ENCODE measurements at places on chromosomes 2 and 18.

DNA sequence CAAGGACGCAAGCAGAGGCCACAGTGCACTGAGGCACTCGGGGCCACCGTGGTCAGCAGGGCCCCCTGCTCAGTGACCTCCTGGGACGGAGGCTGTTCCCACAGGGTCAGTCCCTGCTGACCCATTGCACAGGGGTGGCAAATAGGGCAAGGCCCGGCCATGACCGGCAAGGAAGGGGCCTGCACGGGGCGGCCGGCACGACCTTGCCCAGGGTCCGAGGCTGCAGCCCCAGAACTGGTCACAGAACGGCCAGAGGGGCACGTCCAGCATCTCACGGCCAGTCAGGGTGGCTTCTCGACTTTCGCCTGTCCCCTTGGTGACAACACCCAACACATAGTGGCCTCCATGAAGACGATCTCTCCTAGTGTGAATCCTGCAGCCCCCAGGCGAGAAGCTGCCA is 27.6 kb upstream of the OTOS start:
- no peak for DNase-seq

GRCh38 chr2:158194229-158194628 is 92.6 kb downstream of the UPP2 start:
- DNase-seq, result no peak

DNA sequence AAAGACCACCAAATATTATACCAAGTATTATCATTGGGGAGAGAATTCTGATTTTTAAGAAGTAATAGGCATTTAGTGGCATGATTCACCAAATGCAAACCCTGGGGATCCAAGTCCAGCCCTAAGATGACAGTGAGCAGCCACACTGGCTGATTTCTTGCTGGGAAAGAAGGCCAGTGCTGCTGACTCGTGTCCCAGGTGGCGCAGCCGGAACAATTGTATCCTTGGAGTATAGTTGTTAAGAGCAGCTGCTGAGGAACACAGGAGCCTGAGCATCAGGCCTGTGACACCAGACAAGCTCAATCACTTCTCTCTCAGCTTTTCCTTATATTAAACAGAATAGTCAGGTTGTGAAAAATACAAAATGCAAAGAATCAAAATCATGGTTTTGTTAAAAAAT is 48.4 kb downstream of the LRP1B start:
- DNase-seq, result no peak

GRCh38 chr2:123073371-123073770 is 951.7 kb upstream of the CNTNAP5 start:
- DNase-seq, result no peak

DNA sequence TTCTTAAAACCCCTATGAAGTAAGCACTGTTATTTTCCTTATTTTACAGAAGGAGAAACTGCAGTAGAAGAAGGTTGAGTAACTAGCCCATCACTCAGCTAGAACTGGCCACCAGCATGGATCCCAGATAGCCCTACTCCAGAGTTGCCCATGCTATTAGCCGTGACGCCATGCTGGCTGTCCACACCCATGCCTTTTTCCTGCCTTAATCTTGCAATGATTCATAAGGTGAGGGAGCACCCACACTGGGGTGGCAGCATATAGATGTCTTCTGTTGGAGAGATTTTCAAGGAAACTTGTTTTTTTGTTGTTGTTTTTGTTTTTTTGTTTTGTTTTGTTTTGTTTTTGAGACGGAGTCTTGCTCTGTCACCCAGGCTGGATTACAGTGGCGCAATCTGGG is 204.1 kb upstream of the HAAO start:
- no peak for DNase-seq

- no peak for DNase-seq
These were observed 26.8 kb upstream of the GPR17 start for GRCh38 chr2:127619203-127619590.

GRCh38 chr2:205878999-205879762 is 196.9 kb downstream of the NRP2 start:
- DNase-seq, result no peak

DNA sequence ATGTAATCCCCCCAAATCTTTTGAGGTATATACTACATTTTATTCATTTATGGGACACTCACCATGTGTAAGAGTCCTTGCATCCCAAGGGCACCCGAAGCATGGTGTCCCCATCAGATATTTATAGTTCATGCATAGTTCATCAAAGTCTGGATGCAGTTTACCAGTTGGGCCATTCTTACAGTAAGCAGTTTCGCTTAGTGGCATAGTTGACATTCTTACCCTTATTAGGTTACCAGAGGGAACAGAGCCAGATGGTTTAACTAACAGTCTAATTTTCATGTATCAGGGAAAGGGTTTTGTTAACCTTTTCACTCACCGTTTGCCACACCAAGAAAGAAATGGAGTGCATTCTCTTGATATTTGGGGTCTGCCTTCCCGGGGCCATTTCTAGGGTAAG is 7.1 kb downstream of the ZNF407 start:
- DNase-seq, result no peak

GRCh38 chr2:33268246-33268831 is 208.1 kb upstream of the RASGRP3 start:
- DNase-seq, result no peak

GRCh38 chr2:54054271-54054670 is 61.1 kb upstream of the ACYP2 start:
- no peak for DNase-seq

GRCh38 chr2:75801234-75801982 is 90.7 kb upstream of the GCFC2 start:
- DNase-seq, result no peak

DNA sequence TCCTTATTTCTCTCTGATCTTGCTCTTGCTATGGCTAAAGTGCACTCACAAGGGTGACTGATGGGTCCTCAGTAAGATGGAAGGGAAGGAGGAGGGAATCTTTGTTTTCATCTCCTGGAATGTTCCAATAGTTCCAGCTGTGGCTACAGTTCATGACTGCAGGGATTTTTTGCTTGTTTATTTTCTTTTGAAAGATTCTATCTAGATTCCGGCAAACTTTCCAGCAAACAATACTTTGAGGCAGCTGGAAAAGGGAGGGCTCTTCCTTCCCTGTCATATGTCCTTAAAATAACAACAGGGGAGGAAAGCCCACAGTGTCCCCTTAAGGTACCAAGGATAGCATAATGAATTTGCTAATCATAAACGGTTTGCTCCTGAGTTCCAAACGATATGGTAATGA is 111.3 kb upstream of the SLC14A2 start:
- no peak for DNase-seq

- no peak for DNase-seq
These were observed 258.9 kb downstream of the DCC start for GRCh38 chr18:52598921-52599320.

- peak; percentile 76 for DNase-seq
These were observed 66.8 kb downstream of the HNRNPLL start for GRCh38 chr2:38535744-38536506.

DNA sequence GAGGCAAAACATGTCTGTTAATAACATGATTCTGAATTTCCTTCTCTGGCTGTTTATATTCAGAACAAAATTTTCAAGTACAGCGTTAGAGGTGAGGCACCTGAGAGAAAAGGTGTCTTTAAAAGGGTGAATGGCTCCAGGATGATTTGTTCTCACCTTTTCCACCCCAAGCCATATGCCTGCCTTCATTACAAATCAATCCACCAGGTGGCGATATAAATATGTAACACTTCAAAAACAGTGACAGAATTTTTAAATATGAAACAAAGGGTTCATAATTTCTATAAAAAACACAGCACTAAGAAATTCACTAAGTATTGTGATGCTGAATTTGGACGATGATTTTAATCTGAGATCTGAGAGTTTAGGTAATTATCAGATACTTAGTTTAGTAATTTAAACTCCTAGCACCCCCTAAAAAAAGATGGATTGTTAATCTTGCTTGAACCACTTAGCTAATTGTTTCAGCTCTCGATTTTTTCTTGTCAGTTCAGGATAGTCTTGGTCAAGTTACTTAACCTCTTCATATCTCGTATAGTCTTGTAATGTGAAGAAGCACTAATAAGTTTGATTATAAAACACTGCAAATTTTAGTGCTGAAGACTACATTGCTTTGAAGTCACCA is 528.8 kb downstream of the CPS1 start:
- no peak for DNase-seq

DNA sequence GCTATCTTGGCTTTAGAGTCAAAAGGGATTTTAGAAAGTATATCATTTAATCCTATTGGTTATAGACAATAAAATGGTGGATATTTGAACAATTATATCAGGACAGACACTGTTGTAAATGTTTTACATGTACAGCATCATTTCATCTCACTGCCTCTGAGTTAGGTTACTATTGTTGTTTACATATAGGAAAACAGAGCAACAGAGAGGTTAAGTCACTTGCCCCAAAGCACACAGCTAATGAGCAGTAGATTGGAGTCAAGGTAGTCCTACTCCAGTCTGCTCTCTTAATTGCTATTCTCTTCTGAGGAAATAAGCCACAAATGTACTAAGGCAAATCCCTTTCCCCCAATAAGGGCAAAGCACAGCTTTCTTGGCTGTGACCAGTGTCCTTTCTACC is 142.9 kb downstream of the MTX2 start:
- DNase-seq, result no peak

DNA sequence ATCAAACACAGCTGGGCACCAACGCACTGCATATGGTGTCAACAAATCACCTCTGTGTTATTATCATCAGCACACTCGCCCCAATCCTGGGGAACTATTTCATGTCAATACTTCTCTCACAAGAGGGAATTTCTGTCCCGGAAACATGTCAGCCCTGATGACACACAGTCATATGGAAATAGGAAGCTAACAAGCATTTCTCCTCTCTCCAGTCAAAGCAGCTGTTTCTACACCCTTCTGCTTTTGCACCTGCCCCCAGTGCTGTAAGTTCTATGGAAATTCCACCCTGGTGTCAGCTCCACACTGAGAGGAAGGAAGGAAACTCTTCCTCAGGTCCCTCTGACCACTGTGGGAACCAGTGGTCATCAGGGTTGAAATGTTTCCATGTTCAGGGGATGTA is 447.6 kb upstream of the ID2 start:
- DNase-seq, result no peak

- no peak for DNase-seq
These were observed 91.9 kb upstream of the STK17B start for GRCh38 chr2:196263181-196263747.

GRCh38 chr2:218853766-218854165 is 5.8 kb upstream of the WNT6 start:
- DNase-seq, result no peak

- no peak for DNase-seq
These were observed 51.0 kb upstream of the EML4 start for GRCh38 chr2:42117923-42118753.

- DNase-seq, result no peak
These were observed 34.4 kb upstream of the CYP27C1 start for GRCh38 chr2:127254386-127254981.

DNA sequence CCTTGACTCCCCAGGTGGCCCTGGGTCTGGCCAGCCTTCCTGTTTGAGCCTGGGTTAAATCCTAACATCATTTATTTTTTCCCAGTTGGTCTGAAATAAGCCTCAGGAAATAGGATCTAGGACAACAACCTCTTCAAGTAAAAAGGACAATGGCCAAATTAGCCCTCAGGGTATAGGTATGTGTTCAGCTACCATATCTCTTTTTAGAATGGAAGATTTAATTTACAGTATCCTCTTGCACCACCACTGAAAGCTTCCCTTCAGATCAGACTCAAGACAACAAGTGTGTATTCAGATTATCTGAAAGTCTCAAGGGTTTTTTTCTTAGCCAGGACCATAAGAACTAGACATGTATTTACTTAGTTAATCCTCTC is 61.6 kb upstream of the CXCR4 start:
- DNase-seq, result no peak

DNA sequence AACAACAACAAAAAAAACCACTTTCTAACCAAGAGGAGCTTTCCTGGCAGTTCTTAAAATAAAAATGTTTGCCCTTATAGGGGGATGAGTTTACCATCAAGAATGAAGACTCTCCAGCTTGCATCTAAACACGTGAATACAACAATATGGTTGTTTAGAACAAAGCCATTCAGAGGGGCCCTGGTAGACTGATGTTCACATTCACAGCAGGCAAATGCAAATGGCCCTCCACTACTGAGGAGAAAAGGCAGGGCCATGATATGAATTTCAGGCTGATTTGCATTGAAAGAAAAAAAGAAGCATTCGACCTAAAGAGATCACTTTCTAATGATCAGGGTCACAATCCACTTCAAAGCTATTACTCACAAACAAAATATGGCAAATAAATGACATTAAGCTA is 65.3 kb upstream of the OTOS start:
- DNase-seq, result no peak

- no peak for DNase-seq
These were observed 213.9 kb downstream of the FBXO15 start for GRCh38 chr18:73933685-73934084.

DNA sequence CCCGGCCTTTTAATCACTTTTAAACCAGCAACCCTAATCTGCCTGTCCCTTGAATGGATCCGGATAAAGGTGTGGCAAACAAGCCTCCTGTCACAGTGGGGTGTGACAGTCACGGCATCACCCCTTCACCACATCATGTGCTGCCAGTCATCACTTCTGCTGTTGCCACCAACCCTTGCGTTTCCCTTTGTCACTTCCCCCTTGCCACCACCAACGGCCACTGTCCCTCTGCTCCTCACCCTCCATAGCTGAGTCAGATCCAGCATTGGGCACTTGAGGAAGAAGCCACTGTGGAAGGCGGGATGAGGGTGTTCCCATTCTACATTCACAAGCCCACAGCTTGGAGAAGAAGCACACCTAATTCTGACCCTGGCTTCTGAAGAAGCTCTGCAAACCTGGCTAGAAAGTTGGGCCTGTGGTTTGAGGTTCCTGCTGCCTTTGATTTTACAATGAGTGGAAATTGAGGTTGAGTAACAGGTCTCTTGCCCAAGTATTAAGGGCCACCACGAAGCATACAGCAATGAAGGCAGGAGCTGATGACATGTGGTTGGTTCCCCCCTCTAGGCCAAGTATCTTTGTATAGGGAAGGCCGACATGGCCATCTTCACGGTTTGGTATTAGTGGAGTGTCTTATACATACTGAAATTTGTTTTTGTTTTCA is 22.9 kb upstream of the DARS1 start:
- DNase-seq, result peak; percentile 46

DNA sequence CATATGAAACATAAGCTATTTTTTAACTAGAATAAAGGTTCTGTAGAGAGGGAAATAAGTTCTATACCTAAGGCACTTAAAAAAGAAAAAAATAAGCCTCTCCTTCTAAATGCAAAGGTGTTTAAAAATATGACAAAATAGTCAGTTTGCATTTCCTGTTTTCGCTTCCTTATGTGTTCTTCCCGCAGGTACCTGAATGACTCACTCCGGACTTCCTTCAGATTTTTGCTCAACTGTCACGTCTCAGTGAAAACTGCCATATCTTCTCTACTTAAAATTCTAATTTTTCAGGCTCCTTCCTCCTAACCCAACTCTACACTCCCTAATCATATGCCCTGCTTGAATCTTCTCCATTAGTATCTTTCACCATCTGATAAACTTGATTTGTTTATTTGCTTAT is 1333.1 kb downstream of the LRP1B start:
- DNase-seq, result no peak

DNA sequence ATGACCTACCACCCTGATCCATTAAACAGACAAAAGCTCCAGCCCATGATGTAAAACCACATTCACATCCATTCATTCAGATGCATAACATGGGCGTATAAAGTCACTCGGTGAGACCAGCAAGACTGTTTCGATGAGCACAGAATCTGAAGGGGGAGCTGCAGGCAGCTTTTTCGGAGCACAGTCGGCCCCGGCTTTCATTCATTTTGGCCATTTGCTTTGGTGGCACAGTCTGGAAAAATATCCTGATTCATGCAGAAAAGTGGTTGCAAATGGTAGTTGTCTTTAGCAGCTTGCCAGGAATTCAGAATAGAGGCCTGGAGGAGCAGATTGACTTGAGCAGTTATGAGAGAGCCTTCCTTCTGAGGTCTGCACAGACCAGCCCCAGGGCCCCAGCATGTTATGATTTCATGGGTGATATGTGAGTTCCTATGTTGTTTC is 11.2 kb downstream of the ARID5A start:
- no peak for DNase-seq
